ENCODE measurements at places on chromosomes 6 and 20.

DNA sequence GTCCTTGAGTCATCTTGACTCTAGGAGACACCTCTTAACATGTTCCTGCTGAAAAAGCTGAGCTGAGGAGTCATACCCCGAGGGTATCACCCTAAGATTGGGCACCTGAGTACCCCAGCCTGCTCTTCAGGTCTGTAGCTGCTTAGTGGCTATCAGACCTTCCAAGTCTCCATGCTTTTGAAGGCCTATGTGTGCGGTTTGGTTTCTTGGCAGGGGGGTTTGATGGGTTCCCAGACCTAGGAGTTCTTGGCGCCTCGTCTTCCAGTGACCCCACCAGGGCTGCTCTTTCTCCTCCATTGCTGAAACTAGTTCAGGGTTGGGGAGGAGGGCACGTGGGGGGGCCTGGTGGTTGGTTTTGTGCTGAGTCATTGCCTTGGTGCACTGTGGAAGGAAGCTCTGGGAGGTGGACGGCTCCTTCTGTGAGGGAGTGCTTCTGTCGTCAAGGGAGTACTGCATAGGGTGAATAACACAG, 20.1 kb downstream of the IGF2R start:
- no peak for DNase-seq

GRCh38 chr20:53498341-53498740, 95.3 kb downstream of the ZNF217 start:
- DNase-seq = no peak

DNA sequence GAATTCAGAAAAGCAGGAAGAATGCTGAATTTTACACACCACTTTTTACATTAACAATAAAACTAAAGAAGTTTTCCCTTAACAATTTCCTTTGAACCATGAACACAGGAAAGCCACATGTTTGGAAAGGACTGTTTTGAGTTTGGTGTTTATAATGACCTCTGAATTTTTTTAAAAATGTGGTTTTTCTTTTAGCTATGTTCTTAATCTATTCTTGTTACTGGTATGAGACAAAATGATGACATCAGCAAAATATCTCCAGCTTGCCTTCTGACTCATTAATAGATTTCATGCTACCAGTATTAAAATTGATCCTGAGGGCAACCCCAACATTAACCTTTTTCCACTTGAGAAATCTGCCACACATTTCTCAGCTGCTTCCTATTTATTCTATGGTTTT, 217.5 kb upstream of the THEMIS start:
- DNase-seq = no peak

DNA sequence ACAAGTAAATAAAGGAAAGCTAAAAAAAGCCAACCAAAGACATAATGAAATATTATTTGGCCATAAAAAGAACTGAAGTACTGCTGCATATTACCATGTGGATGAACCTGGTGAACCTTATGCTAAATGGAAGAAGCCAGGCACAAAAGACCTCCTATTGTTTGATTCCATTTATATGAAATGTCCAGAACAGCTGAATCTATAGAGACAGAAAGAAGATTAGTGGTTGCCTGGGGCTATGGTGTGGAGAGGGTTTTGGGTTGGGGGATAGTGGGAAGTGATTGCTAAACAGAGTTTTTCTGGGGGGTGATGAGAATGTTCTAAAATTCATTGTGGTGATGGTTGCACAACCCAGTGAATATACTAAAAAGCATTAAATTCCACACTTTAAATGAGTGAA, 53.2 kb downstream of the TSBP1 start:
- DNase-seq = no peak

- no peak for DNase-seq
Measured at GRCh38 chr20:61927193-61927825, 138.4 kb downstream of the TAF4 start.

DNA sequence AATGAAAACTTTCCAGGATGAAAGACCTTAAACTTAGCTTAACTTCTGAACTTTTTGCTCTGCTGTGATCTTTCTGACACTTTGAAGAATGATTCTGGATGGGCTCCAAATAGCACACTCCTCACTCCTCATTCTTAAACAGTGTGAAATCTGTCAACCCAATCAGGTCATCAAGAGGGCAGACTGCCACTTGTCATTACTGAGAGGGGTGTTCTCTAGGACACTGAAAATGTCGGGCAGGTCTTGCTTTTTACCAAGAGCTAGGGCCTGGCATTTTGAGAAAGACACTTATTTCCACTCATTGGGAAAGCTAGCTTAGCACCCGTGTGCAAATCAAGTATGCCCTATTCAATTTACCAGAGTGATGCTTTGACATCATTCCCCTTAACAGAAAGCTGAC, 122.2 kb downstream of the MTFR2 start:
- no peak for DNase-seq

DNA sequence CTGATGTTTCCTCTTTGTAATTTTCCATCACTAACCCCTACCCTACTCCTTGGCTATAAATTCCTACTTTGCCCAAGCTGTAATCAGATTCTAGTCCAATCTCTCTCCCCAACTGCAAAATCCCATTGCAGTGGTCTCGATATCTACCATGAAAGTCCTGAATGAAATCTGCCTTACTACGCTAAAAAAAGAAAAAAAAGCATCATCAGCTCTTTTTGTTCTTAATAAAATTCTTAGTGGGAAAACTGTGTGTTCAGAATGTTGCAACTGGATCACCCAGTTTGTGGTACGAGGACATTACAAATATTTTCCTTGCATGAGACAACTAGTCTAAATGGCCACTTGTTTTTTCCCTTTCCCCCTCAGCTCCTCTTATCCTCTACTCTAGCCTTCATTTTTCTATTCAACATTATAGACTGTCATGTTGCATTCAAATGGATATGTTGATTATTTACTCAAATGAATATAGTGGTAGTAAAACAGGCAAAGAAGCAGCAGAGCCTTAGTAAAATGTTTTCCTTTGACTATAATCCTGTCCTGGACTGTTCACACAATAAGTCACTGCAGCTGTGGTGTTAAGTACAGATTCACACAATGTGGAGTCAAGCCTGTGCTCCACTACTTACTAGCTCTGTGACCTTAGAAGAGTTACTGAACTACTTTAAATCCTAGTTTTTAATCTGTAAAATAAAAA, 527.1 kb upstream of the MARCKS start:
- no peak for DNase-seq

DNA sequence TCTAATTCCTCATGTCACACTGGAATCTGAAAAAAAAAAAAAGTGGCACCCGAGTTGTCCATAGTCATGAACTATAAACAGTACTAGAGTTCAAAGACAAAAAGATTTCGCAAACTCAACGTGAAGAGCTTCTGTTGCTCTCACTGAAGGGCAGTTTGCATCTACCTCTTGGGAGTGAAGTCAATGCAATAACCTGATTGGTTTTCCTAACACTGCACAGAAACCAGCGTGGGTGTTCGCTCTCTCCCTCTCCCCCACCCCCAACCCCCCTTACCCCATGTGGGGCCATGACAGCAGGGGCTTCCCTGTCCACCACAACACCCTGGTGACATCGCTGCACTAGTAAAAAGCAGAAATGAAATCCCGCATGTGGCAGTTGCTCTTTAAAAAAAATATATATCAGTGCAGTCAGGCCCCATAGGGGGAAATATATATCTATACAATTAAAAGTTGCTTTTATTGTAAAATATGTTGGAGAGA, 66.9 kb downstream of the GMPR start:
- DNase-seq = no peak

GRCh38 chr6:143952947-143953701, 54.9 kb downstream of the PLAGL1 start:
- DNase-seq = no peak

DNA sequence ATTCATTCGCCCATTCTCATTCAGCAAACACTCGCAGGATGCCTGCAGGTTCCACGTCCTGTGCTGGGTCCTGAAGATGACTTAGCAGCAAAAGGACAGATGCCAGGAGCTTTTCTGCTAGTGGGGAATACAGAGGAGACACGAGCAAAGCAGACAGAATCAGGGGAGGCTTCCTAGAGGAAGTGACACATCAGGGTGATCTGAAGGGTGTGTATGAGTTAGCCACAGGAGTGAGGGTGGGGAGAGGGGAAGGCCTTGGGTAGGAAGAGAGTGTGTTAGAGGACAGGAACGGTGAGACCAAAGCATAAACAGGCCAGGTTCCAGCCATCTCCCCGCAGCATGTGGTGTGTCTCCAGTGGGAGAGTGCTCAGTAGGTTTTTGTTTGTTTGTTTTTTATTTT, 73.4 kb upstream of the GTSF1L start:
- DNase-seq = no peak

- no peak for DNase-seq
Measured at GRCh38 chr20:50838707-50839385, 44.0 kb downstream of the BCAS4 start.

DNA sequence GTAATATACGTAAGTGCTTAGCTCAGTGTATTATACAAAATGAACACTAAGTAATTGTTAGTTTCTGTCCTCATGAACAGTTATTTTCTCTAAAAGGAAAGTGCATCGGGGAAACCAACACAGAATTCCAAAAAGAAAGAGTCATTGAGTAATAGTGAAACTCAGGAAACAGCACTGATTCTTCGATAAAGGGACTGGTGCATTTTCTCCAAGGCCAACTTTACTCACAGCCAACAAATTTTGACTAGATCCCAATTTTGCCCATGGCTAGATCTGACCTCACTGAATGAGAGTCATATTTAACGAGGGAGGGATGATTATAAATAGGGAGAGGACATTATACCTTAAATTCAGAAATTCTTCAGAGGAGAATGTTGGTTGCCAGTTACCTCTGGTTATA, 390.9 kb upstream of the NRSN1 start:
- DNase-seq = no peak

DNA sequence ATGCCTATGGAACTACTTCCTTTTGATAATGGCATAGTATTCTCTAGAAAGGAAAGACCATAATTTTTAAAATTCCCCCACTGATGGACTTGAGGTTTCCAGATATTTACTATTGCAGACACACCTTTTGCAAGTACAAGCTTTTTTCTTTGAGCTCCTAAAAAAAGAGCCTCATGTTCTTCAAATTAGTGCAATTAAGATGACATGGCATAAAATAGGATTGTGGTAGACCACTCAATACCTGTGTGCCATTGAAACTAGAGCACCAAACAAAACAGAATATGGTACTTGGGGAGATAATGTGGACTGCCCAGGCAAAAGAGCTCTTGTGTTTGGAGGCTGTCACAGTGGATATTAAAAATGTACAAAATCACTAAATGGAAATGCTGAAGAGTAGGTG, 19.0 kb upstream of the LAMA2 start:
- no peak for DNase-seq

GRCh38 chr6:11264100-11264499, 31.6 kb upstream of the NEDD9 start:
- DNase-seq = no peak

- DNase-seq = no peak
Measured at GRCh38 chr6:109053336-109053735, 41.3 kb downstream of the SESN1 start.

DNA sequence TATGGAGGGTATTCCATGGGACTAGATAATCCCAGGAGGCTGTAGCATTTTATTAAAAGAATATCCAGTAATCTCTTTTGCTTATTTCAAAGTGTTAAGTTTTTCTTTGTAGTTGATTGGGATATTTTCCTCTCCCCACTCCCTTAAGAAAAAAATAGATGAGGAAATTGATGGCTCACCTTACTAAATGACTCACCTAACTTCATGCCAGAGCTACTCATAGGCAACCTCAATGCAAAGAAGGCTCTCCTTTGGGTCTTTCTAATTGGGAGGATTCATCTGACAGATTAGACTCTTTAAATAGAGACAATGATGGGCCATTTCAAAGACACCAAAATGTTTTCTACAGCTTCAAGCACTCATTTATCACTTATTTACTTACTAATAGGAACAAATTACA, 528.5 kb upstream of the BTBD3 start:
- DNase-seq = no peak

DNA sequence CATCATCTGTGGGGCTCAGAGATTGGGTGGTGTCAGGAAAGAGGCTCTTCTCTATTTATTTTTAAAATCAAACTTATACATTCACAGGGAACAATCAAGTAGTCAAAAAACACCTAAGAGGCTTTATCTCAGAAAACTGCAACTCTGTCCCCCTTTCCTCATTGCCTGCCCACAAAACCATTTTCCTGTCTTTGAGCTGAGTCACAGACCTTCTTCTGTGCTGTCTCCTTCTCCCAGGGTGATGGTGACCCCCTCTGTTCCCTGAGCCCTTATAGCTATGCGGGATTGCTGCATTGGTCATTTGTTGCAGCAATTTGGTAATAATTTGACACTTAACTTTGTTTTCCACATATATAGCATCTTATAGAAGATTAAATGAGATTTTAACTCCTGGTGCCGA, 195.2 kb upstream of the PROKR2 start:
- no peak for DNase-seq

DNA sequence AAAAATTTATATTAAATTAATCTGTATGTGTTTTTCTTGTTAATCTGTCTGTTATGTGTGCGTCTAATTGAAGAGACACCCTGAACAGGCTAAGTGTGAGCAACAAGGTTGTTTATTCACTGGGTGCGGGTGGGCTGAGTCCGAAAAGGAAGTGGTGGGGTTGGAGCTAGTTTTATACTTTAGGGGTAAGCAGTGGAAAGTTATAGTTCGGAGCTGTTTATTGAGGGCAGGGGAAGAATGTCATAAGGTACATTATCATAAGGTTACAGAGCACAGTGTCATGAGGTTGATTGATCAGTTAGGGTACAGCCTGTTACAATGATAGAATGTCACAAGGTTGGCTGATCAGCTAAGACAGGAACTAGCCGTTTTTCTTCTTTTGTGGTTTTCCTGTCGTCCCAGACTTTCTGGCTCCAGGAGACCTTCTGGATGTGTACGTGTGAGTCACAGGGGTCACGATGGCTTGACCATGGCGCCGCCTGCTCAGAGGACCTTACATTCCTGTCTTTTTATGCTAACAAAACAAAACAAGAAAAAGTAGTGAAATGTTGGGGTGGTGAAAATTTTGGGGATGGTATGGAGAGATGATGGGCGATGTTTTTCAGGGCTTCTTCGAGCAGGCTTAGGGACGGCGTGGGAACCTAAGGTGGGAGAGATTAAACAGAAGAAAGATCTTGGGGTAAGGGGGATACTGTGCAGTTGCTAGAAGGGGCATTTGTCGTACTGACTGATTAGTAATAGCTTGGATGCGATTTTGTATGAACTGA, 754.0 kb upstream of the ADGRB3 start:
- DNase-seq = no peak

GRCh38 chr20:23379772-23380171, 17.8 kb downstream of the GZF1 start:
- DNase-seq = no peak

DNA sequence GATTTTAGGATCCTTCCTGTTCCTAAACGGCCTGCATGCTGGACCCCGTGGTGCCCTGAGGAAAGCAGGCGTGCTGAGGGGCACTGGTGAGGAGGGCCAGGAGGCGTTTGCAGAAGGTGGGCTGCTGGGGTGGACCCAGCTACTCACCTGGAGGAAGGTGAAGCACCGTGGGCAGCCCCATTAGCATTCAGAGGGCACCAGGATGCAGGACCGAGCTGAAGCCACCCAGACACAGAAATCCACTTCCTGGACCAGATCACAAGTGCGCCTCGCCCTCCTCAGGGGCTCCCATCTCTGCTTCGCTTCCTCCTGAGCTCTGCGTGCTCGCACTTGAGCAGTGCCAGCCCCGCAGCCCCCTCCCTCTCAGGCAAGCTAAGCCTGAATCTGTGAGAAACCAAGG, 187.0 kb downstream of the SYNDIG1 start:
- DNase-seq = no peak

GRCh38 chr20:62288535-62289105, 14.2 kb upstream of the ADRM1 start:
- no peak for DNase-seq

Measured in activated CD8-positive, alpha-beta memory T cell treated with anti-CD3 and anti-CD28 coated beads, Interleukin-2, amount 50 U/mL, for 4 hours (primary cell).